ENCODE measurements at places on chromosomes 13 and 19. TPM values are rescaled to one million over a fixed set of nuclear protein-coding genes. Genes with fewer than 3 reads are reported as not detected.

GRCh38 chr19:28425046-28425931 lies 787.7 kb downstream of the UQCRFS1 start:
- no peak for DNase-seq

DNA sequence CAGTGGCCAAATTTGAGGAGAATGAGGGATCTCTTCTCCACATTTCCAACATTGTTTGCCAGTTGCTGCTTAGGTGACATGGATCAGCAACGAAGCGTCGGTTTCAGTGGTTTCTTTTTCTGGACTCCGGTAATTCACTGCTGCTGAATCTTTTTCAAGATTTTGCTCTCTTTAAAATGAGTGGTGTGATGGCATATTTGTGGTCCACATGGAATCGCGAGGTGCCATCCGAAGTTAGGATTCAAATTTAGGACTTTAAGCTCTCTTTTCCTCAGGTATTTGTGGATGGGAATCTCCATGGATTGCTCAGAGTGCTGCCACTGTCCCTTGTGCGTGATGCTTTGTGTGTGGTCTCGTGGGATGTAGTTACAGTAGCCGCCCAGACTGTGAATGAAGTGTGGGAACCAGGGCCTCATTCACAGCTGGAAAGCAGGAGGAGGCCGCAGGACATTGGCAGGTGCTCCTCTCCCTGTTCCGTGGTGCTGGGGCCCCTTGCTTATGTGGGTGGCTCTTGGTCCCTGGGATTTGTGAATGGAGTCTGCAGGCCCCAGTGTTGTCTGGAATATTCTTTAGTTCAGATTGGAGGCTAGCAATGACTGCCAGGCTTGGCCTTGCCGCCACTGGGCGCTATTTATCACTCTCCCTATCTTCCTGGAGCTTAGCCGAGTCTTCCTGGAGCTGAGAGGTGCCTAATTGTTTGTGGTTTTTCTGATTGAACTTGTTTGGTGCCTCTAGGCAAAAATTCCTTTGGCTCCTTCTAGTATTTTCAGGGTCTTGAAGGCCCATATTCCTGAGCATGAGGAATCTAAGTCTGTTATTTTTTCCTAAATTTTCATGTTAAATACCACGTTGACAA lies 1.5 kb downstream of the ILF3 start:
- DNase-seq: peak; percentile 42

SIGLECL1 gene
- not detected for total RNA-seq

DNA sequence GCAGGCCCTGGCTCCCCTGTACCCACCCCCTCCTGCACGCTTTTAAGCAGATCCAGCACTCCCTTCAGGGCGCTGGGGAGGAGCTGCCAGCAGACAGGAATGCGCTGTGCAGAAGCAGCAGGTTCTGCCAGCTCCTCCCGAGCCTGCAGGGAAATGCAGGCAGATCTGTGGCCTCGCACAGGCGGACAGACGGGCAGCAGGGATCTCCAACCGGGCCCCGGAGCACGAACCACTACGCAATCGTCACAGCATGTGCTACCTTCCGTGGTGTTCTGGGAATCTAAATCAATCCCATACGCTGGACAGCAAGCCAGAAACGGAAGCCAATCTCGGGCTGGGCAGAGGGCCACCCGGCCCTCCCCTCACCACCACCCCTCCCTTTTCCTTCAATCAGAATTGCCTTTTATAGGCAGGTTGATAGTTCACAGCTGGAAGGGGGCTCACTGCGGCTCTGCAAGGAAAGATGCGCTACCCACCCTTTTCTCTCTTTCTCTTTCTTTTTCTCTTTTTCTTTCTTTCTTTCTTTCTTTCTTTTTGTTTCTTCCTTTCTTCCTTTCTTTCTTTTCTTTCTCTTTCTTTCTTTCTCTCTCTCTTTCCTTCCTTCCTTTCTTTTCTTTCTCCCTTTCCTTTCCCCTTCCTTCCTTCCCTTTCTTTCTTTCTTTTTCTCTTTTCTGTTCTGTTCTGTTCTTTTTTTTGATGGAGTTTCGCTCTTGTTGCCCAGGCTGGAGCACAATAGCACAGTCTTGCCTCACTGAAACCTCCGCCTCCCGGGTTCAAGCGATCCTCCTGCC lies 99.9 kb downstream of the GNG7 start:
- DNase-seq: peak; percentile 78

DNA sequence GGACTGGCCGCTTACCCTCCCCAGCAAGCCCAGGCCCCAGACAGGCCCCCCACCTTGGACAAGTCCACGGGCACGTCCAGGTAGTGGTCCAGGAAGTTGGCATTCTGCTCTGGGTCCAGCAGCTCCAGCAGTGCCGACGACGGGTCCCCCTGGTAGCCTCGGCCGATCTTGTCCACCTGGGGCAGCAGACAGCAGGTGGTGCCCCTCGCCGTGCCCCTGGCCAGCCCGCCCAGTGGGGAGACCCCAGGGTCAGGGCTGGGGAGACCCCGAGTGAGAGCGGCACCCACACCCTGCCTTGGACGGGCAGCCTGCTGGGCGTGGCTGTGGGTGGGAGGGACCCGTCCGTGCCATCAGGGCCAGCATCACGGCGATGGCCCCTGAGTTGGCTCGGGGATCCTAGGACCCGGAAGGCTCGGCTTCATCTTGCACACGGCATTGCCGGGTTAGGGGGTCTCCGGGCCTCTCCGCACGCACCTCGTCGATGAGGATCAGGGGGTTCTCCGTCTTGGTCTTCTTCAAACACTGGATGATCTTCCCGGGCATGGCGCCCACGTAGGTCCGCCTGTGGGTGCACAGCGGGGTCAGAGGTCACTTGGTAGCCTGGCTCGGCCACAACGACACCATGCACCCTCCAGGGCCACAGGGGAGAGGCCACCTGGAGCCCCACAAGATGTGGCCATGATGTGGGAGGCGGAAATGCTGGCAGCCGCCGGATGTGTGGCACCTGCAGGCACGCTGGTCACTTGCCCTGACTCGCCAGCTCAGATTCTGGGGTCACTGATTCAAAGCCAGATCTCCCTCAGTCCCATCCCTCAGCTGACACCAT lies 6.3 kb downstream of the RPL36 start:
- no peak for DNase-seq

- no peak for DNase-seq
These were observed 6.6 kb upstream of the ZNF428 start for GRCh38 chr19:43625918-43626579.

- DNase-seq: no peak
These were observed 3.6 kb downstream of the IFT88 start for GRCh38 chr13:20570517-20570916.

IGFLR1 gene
- 14.6 TPM for total RNA-seq

SCN1B gene
- total RNA-seq: 3.5 TPM

GRCh38 chr13:22135446-22135845 lies 464.6 kb downstream of the FGF9 start:
- DNase-seq: no peak

VSTM2B gene
- total RNA-seq: not detected

- DNase-seq: peak; percentile 40
These were observed 801 bp downstream of the QTRT1 start for GRCh38 chr19:10701955-10702525.

DNA sequence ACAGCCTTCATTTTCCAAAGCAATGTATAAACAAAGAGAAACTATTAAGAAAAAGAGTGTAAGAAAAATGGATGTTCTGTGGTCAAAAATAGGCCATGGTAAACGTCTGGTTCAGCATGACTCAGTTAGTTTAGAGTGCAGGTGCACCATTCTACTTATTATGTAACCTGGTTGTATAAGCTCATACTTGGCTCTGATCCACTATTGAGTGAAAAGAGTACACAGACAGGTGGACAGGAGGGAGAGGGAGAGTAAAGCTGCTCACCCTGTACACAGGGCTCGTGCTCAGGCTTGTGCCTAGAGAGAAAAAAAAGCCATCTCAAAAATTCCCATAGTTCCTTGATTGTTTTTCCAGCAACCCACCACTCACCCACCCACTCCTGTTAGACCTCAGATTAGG lies 85.8 kb upstream of the ZNF91 start:
- no peak for DNase-seq

ACER1 gene
- not detected for total RNA-seq

GRCh38 chr19:50797781-50798658 lies 7.8 kb downstream of the ACP4 start:
- no peak for DNase-seq

DNA sequence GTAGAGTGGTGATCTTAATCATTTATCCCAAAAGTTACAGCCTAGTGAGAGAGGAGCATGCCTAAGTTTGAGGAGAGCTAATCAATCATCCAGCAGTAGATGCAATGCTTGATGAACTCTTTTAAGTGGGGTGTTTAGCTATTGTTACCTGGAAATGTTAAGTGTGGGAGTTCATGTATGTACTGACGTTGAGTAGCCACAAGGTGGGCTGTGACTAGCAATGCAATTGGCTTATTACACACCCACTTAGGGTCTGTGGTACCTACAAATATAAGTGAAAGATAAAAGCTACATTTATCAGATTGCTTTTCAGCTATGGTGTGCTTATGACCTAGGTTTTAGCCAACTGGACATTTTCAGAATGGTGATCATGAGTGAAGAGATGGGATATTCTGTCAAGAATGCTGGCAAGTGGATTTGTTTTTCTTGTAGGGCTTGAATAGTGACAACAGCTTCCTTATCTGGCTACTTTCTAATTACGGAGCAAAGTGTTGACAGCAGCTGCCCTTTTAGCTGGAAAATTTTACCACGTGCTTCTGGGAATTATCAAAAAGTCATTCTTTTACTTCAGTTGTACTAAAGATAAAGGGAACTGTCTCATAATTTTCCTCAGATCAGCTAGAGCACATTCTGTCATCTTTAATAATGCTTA lies 170.6 kb downstream of the POSTN start:
- no peak for DNase-seq

DNA sequence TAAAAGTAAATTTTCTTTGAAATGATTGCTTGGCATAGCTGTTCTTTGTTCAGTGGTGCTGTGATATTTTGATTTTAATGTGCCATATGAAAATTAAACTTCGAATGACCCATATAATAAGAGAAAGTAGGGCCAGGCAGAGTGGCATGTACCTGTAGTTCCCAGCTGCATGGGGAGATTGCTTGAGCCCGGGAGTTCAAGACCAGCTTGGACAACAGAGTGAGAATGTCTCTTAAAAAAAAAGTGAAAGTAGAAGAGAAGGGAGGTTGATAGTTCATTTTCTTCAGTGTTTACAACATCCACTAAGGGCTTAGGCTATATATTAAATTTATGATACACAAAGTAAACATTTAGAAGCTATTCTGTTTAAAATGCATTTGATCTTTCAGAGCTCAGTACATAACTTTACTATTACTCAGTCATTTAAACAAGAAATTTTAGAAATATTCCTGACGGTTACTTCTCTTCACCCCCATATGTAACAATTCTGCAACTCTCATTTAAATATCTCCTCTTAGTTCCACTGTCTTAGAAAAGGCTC lies 17.2 kb upstream of the RFC3 start:
- DNase-seq: no peak

DNA sequence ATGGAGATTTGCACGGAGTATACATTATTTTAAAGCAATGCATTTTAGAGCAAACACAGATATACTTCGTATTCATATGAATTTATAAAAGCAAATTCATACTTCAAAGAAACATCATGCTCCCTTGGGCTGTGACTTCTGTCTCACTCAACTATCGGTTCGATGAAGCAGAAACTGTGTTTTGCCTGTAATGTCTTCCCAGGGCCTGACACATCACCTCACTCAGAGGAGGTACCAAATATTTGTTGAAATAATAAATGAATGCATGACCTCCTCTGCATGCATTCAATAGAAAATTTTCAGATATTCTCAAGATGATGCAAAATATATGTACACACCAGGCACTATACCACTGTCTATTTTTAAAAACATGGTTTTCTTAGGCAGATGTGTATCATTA lies 432.7 kb downstream of the EFNB2 start:
- no peak for DNase-seq

CGB8 gene
- total RNA-seq: not detected

SIGLEC5 gene
- total RNA-seq: 0.84 TPM

DNA sequence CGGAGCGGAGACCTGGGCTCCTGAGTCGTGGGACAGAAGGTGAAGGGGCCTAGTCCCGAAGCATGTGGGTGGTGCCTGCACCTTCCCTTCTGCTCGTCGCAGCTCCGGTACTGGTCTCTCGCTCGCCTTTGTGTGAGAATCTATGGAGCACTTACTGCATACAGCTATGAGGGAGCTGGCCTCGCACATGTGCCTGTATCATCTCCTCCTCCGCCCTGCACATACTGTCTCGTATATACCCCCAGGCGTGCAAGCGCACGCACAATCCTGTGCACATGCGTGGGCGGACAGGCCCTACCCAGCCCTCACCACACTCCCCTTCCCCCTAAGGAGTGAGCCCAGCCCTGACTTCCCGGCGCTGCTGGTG lies 8.7 kb downstream of the PIK3R2 start:
- peak; percentile 64 for DNase-seq

ZNF229 gene
- 2.5 TPM for total RNA-seq

- no peak for DNase-seq
These were observed 117.7 kb upstream of the ZNF507 start for GRCh38 chr19:32227561-32228165.

GRCh38 chr19:33616857-33617256 lies 4.9 kb upstream of the CHST8 start:
- no peak for DNase-seq

GRCh38 chr19:5605362-5605761 lies 17.2 kb downstream of the SAFB2 start:
- DNase-seq: no peak

- DNase-seq: no peak
These were observed 192.8 kb upstream of the TSC22D1 start for GRCh38 chr13:44768775-44769581.

SLC25A30 gene
- total RNA-seq: 13.6 TPM

Data from mucosa of descending colon (tissue), 3 donors.